ENCODE measurements at places on chromosomes 5 and 9. TPM values are rescaled to one million over a fixed set of nuclear protein-coding genes. Genes with fewer than 3 reads are reported as not detected.
A peak's percentile ranks its signal among the peaks of the same experiment; 100 is the strongest.

DNA sequence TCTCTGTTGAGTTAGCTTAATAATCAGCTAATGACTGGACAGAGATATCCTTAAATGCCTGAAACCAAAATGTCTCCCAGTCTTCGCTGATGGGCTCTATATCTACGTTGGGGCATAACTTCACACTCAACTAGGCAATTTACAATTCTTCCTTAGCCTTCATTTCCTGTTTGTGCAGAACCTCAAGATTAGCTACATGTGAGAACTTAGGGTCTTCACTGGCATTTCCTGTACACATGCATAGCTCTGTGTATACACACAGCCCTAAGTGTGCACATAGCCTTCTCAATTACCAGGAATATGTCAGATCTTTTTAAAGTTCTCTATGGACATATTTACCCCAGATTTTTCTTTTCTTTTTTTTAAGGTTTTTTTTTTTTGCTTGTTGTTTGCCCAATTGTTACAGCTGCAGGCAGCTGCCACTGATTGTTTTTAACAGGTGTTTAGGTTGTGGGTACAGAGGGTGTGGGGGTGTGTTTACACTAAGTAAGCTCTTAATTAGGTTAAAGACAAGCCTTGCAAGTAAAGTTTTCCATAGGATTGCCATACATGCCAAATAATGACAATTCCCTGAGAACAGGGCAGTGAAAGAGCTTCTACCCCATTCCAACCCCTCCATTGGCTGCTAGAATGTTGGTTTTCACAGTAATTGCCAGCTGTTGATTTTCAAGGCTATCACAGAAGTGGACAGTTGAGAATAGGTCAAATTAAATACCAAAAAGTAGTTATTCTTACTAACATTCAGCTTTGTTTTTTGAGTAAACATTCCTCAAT, 441.0 kb downstream of the TLE4 start:
- no peak for DNase-seq

- no peak for DNase-seq
Observed at GRCh38 chr9:131735238-131736128, 4.4 kb downstream of the RAPGEF1 start.

DNA sequence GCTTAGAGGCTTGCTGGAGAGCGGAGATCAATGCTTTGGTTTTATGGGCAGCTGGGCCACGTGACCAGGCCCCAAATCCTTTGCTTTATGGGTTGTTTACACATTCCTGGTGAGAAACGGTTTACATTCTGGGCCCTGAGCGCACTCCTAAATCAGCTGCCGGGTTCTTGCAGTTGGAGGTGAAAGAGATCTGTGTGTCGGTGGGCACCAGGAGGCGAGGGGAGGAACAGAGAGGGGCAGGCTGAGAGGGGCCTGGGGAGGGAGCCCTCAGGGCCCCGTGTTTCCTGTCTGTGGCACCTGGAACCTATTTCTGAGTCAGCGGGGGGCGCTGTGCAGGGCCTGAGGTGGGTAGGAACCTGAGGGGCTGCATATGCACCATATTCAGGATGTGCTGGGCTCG, 63.5 kb upstream of the HAND1 start:
- no peak for DNase-seq

- DNase-seq, result peak; percentile 67
Observed at GRCh38 chr9:33158843-33159776, 8.0 kb downstream of the B4GALT1 start.

DNA sequence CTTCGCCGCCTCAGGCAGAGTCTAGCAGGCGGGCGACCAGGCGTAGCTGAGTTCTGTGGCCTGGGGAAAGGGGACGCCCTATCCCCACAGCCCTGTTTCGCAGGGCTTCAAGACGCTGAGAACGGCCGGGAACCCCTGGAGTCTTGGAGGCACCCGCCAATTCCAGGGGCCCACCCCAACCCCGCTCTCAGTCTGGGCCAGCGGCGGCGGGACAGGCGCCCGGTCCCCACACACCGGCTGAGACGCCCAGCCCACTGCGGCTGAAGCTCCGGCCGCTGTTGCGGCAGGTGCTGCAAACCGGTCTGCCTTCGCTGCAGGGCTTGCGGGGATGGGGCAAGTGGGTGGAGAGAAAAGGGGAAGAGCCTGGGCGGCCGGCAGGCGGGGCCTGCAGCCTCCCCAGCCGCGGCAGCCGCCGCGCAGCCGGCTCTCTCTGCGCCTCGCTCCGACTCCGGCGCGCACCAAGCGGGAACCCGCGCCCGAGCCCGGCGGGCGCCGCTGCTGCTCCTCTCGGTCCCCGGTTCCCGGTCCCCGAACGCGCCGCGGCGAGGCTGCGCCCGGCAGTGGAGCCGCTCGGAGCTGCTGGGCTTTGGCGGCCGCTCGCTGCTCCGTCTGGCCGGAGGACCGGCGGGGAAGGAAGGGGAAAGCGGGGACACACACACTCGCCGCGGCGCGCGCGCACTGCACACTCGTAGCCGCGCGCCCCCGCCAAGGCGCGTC, at the start of gene PIP5K1B:
PIP5K1B (plus strand) TSS at position 427 of the 717 bp plus-strand sequence. CDS start 117,375 bp downstream, outside the sequence.
- no peak for DNase-seq

DNA sequence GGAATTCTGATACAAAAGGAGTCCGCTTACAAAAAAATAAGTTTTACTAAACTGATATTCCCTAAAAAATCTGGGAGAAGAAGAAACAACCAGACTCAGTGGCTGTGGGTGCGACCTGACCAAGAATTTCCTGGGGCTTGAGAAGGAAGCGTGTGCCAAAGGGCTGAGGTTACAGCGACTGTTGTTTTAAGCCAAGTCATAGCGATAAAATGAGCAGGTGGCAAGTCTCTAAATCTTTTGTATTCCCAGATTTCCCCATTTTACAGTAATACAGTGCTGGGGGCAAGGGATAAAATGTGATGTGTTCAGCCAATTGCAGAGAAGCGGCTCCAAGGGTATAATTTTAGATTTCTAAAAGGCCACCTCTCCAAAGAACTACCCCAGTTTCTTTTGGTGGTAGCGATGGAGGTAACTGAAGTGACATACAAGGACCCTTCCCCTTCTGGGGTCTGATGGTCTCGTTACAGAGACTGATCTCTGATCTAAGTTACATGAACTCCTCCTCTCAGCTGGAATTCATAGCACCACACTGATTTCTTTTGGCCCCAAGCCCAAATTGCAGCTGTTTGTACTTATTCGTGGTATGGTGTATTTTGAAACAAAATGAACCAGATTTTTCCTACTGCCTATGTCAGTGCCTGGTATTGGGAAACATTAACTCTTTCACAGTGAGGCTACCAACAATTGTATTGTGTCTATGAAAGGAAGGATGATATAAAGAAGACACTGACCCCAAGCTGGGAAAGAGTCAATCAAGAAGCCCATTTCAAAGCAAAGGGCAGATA, 41.6 kb downstream of the LPAR1 start:
- peak; percentile 85 for DNase-seq

GRCh38 chr5:142360607-142361120, 35.8 kb upstream of the SPRY4 start:
- DNase-seq, result no peak

DNA sequence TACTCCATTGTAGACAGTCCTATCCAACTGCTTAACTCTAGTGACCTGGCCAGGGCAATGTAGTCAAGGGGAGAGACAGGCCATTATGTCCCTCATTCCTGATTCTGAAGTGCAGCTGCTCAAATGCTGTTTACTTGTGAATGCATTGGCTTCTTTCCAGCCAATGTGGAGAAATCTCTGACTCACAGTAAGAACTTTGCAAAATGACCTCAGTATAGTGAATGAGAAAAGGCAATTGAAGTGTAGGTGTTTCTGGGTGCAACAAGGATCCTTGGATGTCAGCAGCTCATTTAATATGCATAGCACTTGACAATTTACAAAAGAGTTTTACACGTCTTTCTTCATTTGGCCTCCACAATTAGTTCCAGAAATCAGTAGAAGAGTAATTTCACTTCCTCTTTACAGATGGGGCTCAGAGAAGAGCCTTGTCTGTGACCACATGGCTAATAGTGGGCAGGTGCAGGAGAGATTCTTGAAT, 367.2 kb downstream of the OSTF1 start:
- DNase-seq, result peak; percentile 64

DNA sequence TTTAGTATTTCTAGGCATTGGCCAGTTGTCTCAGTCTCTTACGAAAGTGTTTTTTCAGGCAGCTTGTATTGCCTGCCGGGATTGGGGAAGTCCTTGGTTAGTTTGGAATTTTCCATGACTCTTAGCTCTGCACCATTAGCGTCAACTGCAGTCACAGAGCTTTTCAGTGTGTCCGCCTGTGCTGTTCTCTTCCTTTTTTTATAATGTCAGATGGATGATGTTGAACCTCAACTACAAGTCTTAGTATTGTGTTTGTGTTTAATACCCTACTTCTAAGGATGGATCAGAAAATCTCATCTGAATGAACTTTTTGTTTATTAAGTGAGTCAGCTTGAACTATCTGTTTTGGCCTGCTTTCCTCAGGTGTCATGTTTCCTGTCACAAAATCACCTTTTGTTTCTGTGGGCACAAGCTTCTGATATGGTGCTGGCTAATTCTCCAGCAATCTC, 33.1 kb downstream of the ATP6V0E1 start:
- peak; percentile 45 for DNase-seq

ANGPTL2 gene
- total RNA-seq, result 54.3 TPM

DMRTA1 gene
- 0.84 TPM for total RNA-seq

TMEM171 gene
- 0.66 TPM for total RNA-seq

NAA35 gene
- total RNA-seq, result 27.9 TPM
